Erythroblast (primary cell): ENCODE measurements at places on chromosomes 3 and 15.
A peak's percentile ranks its signal among the peaks of the same experiment; 100 is the strongest.

DNA sequence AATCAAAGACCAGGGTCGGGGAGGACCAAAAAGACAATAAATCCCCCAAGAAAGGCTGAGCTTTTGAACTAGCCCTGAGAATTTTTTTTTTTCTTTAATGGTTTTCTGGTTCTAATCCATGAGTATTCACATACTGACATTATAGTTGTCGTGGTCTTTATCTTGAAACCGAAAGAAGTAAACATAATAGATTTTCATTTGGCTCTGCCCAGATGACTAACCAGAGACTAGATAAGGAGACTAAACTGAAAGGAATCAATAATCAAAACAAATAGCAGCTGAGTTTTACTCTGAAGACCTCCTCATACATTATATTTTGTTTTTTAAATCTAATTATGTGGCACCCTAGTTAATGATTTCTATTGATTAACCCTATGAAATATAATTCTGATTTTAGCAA is 381.4 kb downstream of the CNTN3 start:
- no peak for DNase-seq

DNA sequence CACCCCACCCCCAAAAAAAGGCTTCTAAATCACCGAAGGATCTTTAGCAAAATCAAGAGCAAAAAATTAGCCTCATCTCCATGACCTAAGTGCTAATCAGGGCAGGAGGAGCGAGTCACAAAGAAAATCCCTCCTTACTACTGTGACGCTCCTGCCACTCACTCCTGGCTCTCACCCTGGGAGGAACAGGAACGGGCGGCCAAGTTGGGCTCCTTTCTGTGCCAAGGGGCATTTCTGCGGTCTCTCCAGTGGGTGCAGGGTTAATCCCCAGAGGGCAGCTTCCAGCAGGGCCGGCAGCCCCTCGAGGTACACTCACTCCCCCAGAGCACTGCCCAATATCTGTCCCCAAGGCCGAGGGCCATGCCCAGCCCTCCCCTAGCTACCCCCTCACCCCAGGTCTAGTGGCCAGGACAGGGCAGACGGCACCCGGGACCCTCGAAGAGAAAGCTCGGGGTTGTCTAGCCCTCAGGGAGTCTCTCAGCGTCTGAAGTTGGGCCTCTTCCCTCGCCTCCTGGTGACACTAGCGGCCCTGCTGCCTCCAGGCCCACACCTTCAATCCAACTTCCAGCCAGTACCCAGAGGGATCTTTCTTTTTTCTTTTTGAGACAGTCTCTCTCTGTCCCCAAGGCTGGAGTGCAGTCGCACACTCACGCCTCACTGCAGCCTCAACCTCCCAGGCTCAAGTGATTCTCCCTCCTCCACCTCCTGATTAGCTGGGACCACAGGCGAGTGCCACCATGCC is 706 bp downstream of the CAV3 start:
- no peak for DNase-seq

- DNase-seq: no peak
Measured at GRCh38 chr3:56119575-56120349, 348.5 kb downstream of the ERC2 start.

DNA sequence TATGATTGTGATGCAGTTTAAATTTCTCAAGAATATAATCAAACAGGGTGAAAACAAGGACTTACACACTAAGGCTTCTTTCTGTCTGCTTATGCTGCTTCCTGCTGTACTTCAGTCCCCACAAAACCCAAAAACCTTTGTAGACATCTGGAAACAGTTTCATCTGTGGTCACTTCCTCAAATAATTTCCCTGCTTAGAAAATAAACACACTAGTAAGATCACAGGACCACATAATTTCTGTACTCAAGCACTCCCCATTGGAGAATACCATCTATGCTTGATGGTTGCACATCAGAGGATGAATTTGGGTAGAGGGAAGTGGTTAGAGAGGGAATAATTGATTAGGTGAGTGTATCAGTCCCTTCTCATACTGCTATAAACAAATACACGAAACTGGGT is 266.2 kb downstream of the LSAMP start:
- DNase-seq: no peak

DNA sequence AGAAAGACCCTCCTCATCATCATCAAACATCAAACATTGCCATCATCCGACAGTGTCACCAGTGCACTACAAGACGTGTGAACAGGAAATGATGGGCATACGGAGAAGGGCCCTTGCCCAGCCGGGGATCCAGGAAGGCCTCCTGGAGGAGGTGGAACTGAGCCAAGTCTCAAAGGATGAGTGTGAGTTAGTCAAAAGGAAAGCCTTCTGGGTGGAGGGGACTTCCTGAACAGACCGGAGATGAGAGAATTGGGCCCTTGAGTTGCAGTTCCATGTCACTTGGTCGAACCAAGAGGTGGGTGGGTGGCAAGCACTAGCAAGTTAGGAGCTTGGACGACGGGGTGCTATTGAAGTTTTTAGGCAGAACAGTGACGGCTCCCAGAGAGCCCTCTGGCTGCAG is 8.5 kb downstream of the SEMA4B start:
- no peak for DNase-seq

- DNase-seq: peak; percentile 78
Measured at GRCh38 chr15:51737522-51738305, at the start of gene LYSMD2. TSS of gene LYSMD2 (minus strand) at chr15:51737655. CDS start at chr15:51737622, 33 bp downstream.

- no peak for DNase-seq
Measured at GRCh38 chr3:194874206-194874605, 188.5 kb downstream of the FAM43A start.

DNA sequence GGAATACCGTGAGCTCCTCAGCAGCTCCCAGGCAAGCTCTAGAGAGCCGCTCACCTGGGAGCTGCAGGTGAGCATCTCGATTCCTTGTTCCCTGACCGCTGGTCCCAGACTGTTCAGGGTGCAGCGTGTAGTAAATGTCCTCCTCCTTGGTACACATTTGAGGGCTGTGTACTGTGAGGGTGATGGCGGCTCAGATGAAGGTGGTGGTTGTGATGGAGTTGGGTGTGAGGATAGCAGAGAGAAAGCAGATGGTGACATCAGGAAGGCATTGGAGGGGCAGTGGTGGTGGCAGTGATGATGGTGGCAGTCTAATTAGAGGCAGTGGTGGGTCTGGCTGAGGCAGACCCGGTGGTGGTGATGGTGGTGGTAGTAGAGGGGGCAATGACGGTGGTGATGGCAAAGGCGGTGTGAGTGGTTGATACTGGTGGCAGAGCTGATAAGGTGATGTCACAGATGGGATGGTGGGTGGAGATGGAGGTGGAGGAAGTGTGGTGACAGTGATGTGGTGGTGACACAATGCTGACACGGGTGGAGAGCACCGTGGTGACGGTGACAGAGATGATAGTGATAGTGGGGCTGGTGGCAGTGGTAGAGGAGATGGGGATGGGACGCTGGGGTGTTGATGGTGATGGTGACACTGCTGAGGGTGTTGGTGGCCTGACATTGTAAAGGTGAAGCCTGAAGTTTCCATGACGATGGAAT is at the start of gene DNAJB8:
Gene DNAJB8 (minus strand): TSS at position 51 of the 702 bp plus-strand sequence. CDS start 3,645 bp downstream, outside the sequence.
- peak; percentile 37 for DNase-seq

DNA sequence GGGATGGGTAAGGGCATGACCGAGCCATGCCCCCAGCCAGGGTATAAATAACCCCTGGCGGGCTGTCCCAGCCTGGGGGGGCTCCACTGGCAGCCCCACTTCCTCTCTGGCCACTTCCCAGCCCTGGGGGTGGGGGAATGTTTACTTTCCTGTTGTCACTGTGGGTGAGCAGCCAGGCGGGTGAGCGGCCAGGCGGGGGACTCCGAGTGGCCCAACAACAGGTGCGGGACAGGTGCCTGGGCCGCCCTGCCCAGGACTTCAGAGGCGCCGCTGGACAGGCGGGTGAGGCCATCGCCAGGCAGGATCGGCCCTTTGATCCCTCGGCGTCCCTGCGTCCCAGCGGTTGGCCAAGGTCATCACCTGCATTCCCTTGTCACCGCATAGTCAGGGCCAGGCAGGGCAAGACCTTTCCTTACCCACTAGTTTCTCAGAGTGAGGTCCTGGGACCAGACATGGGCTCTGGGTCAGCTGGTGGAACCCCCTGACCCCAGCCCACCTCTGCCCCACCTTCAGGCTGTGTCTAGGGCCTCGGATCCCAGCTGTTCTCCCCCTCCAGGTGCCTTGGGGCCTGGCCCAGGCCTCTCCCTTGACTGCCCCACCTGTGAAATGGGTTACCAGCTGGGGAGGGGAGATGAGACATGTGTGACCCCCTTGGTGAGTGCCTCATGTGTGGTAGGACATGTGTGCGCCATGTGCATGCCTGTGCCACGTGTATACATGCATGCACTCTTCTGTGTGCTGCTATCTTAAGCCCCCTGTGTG is 16.6 kb downstream of the SEMA3F start:
- DNase-seq: no peak

DNA sequence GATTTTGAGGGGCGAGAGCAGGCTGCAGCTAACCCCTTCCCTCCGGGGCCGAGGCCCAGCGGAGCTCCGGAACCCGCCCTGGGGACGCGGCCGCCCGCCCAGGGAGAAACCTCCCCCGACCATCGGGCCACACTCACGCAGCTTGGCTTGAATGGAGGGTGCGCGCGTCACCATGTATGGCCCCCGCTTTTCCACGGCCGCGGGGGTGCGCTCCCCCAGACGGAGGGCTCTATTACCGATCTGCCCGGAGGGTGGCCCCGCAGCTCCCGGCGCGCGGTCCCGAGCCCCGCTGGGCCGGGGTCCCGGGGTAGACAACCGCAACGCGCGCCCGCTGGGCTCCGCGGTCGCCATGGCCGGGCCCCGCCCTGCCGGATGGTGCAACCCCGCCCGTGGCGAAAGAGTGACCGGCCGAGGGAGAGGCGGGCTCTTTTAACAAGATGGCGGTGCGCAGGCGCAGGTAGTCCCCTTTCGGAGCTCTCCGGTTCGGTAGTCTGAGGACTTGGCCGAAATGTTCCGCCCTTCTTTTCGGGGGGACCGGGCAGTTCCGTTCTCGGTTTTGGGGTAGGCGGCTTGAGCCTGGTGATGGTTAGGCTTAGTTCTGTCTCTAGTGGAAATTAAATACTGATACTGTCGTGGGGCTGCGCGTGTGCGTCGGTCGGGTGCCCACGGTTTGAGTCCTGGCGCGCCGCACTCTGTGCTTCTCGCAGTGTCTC is at the start of gene FAM219B:
Gene FAM219B (minus strand): TSS at position 402 of the 713 bp plus-strand sequence. CDS start 51 bp downstream, at position 351.
- DNase-seq: peak; percentile 92

- DNase-seq: no peak
Measured at GRCh38 chr3:32453346-32453745, 49.3 kb downstream of the CMTM6 start.

DNA sequence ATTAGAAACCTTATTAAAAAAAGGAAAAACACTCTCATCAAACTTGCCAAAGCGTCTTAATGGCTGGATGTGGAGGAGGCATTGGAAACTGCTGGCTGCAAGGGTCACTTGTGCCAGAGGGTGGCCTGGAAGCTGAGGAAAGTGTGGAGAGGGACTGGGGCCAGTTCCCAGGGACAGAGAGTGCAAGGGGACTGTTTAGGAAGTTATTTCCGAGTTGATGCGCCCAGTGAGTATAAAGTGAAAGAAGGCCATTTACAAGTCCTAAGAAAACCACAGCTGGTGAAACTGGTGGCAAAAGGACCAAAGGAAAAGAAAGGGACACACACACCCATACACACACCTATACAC is 7.2 kb upstream of the KCTD6 start:
- no peak for DNase-seq

- DNase-seq: no peak
Measured at GRCh38 chr15:39582977-39583595, 2.2 kb downstream of the THBS1 start.

- DNase-seq: no peak
Measured at GRCh38 chr3:49644684-49645083, 29.5 kb upstream of the APEH start.

GRCh38 chr3:27669591-27669990 is 52.5 kb downstream of the EOMES start:
- no peak for DNase-seq

DNA sequence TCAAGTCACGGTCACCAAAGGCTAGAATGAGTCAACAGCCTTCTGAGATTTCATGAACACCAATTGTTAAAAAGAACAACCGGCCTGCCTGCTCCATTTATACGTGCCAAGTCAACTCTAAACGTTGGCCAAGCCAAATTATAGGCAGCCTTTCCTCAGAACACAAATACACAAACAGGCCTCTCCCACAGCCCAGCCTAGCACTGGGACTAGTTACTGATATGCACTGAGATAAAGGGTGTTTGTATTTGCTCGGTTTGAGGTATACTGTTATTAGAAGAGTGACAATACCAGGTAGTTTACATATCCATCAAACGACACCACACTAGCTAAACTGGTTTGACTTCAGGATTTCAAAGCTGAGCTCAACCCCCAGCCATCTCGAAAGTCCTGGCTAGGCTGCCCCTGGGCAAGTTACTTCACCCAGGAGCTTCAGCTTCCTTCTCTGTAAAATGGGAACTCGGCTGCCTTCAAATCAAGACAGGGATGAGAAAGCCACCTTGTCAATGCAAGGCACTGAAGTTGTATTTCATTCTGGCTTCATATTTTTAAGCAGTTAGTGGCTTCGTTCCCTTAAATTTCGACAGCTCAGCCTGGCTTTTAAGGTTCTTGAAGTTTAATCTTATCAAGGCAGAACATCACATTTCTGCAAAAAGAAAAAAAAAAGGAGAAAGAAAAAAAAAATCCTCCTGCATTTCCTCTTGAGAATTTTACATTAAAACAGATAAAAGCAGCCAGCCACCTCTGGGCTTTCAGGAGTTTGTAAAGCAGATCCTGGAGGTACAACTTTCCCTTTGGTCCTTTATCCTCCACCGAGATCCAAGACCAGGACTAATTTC is 4.0 kb downstream of the TLE3 start:
- peak; percentile 51 for DNase-seq

- peak; percentile 18 for DNase-seq
Measured at GRCh38 chr3:111338059-111338698, 203.8 kb upstream of the CD96 start.

- DNase-seq: no peak
Measured at GRCh38 chr3:126927401-126927750, 55.5 kb upstream of the PLXNA1 start.

DNA sequence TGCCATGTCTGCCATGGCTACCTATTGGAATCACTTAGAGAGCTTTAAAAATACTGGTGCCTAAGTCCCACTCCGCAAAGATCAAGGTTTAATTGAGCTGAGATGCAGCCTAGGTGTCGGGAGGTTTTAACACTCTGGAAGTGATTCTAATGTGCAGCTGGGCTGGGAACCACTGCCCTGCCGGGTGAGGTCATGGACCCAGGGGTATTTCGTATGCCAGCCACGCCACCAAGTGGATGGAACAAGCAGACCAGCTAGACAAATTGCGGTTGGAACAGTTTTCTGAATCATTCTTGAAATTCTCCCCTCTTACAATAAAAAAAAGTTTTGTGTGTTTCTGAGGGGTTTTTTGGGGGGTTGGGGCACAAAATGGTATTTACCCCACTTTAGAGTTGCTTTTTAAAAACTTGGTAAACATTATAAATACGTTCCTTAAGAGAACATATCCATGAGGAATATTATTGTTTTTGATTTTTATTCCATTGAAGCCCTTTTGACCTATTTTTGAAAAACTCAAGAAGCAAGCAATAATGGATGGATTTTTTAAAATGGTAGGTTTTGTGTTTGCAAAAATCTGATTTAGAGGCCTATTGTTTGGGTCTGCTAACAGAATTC is 66.2 kb upstream of the CSTA start:
- peak; percentile 57 for DNase-seq

- DNase-seq: no peak
Measured at GRCh38 chr3:129119365-129120100, 2.1 kb downstream of the RAB43 start.
